NCI-H187 treated with DMSO at 0.1 percent for 48 hours (cell line): ENCODE measurements at places on chromosomes 4 and X.

GRCh38 chr4:101221294-101221693 lies 126.0 kb downstream of the PPP3CA start:
- DNase-seq: no peak

GRCh38 chr4:76764251-76764650 lies 133.7 kb downstream of the SOWAHB start:
- no peak for DNase-seq

DNA sequence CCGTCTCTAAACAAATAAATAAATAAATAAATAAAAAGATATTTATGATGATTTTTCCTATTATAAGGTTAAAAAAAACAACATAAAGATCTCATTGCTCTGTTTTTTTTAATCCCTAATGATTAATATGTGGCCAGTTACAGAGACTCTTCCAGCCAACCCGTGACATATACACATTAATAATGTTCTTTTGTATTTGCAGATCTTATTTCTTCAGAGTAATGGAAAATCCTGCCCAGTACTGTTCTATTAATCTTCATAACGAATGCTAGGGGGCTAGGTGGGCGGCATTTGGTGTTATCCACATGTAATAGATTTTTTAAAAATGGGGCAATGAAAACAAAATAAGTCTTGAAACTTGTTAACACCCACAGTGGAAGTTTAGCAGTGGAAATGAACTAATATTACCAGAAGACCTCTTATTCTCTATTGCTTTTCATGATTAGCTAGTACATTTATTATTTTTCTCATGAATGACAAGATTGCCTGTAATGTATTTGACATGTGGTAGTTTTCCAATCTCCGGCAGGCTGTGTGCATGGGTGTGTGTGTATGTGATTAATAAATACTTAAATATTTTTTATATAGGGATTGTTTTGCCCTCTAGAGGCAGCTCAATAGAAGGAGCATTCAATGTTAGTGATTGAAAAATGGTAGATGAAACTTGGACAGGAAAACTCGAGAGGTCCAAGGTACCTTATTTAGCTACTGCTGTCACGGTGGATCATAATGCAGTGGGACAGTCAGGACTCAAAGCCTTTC lies 457.4 kb downstream of the IL1RAPL1 start:
- DNase-seq: no peak

GRCh38 chrX:39726771-39727170 lies 371.0 kb downstream of the BCOR start:
- DNase-seq: no peak

DNA sequence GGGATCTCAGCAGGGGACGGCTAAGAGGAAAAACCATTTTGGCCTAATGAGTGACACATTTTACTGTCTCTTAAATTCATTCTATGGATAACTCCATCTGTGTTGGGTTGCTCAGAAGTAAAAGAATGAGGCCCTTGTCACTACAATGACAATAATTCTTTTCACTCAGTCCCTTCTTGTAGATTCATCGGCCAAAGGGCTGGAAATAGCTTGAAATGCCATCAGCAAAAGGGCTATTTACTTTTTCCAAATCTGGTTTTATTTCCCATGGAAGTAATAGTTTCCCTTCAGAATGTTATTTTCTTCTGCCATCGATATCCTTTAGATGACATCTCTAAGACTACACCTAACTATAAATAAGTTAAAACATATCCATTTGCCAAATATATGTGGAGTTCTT lies 7.4 kb downstream of the MEPE start:
- no peak for DNase-seq

- DNase-seq: no peak
Observed at GRCh38 chrX:45775468-45775867, 574.8 kb upstream of the DIPK2B start.

DNA sequence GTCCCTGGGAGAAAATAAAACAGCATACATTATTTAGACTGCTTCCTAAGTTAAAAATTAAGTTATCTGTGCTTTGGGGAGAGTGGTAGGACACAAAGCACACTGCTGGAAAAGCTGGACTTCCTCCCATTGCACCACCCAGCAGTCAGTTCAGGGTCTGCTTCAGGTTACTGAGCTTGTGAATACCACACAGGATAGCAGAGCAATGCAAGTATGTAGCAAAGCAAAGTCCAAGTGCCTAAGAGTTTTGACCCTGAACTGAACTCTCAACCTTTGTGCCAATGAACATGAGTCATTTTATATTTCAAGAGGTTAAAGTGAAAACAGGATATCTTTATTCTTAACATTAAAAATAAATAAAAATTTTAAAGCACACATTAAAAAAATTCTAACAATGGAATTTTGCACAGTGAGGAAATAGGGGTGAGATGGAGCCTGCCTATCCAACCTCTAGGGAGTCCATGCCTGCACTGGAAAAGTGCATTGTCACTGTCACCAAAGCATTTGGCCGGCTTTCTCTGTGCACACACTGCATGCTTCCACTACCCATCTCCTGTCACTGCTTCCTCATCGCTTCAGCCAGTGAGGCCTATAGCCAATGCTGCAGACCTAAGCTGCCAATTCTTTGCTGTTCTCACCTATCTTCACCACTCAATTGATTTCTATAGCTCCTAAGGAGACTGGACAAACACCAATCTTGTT lies 50.9 kb downstream of the ABCG2 start:
- no peak for DNase-seq

GRCh38 chr4:88522702-88523324 lies 763 bp downstream of the PYURF start:
- no peak for DNase-seq

DNA sequence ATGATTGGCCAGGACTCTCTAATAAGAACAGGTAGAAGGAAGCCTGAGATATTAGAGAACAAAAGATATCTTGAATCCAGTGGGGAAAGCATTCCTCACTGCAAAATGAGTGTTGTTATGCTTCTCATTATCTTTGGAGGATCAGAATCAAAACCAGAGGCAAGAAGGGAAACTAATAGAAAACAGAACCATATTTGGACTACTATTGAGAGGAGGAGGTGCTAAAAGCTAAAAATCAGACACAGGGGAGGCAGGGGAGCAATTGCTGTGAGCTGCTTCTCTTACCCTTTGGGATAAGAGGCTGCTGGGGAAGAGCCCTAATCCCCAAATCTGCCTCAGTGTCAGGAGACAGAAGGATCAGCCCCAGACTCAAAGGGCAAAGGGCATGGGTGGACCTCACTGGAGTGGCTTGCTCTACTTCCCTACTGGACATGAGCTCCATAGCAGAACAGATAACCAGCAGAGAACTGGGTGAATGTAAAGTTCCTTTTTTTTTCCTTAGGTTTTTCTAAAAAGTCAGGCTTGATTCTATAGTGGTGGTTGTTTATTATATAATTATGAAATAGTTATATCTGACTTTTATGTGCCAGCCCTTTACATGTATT lies 60.1 kb downstream of the SEPTIN11 start:
- no peak for DNase-seq

DNA sequence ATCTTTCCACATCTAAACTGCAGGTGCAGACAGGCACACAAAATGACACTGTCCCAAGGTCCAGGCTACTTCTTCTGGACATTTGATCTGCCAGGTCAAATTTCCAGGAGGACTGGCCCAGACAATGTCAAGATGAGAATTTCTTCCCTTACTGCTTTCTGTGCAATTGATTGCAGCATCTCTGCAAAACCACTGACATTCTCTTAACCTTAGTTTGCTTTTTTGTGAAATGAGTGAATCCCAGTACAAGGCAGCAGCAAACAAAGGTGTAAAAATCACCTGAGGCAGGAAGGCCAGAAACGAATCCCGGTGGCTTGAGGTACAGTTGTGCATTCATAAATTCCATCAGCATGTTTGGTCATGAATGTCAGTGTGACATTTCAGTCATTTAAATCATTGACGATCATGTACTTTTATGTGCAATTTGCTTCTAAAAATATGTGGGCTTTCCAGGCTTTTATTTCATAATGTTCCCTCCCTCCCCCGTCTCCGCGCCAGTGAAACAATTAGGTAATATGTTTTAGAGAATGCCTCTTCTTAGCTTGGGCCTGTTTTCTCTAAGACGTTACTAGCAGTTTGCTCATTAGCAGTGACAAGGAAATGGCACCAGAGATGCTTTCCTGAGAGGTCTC lies 39.1 kb downstream of the NHS start:
- no peak for DNase-seq

GRCh38 chrX:12052109-12052508 lies 86.2 kb upstream of the FRMPD4 start:
- no peak for DNase-seq

GRCh38 chr4:42396752-42397634 lies at the start of gene SHISA3:
SHISA3 (plus strand) TSS chr4:42397488; CDS start chr4:42398057, 569 bp downstream.
- no peak for DNase-seq

DNA sequence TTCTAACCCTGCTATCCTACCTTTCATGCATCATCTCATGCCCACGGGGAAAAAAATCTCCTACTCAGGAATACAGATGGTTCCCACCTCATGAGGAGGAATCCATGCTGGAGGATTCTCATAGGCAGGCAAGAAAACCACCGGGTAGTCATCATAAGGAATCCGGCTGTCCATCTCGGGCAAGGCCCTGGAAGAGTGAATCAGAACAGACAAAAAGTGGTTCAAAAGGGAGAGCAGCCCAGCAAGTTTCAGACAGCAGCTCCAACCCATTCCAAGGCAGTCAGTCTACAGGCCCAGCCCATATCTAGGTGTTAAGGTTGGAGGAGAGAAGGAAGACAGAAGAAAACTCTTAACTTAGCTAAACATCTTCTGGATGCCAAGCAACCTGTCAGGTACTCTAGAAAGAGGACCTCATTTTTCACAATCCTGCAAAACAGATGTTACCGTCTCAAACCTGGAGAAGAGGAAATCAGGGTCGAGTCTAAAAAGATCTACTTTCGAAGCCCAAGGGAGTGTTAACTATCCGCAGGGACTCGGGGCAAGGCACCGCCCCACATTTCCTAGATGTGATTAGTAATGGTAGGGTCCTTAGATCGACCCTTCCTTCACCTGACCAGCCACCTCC lies 447 bp downstream of the PDZD11 start:
- DNase-seq: no peak

DNA sequence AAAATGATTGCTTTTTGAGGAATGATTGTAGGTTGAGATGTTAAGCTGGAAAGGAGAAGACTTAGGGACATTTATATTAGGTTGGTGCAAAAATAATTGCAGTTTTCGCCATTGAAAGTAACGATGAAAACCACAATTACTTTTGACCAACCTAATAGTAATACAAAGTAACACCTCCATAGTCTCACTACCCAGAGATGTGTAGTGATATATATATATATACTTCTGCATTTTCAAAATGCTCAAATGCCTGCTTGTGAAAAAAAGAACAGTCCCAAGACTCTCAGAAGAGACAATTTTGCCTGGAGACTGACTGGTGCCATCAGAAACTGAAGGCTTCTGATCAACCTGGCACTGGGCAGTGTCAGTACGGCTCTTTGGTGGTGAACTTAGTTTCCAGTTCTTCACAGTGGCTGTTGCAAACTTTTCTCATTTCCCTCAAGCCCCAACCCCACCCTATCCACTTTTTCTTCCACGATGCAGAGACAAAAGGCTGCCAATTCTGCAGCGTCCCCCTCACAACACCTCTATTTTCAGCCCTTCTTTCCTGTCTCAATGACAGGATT lies 35.1 kb upstream of the TAPT1 start:
- no peak for DNase-seq

- DNase-seq: no peak
Observed at GRCh38 chr4:173214231-173214630, 45.6 kb downstream of the GALNT7 start.

DNA sequence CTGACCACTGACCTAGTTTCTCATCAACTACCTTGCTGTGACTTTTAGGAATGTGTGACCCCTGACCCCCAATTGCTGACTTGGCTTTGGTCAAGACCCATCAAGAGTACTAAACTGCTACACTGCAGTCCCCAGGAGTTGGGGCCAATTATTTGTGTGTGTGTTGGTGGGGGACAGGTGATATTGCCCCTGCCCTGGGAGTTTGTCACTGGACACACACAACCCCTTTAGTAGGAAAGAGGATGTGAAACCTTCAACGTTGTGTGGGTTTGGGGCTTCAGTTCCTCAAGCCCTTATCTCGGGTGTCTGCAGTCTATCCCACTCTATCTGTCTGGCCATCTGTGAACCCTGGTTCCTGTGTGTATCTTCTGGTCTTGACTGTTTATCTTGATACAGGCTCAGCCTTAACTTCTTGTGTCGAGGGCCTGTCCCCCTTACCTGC lies 6.5 kb downstream of the SASH3 start:
- no peak for DNase-seq

GRCh38 chr4:5128569-5128968 lies 77.3 kb downstream of the STK32B start:
- no peak for DNase-seq

DNA sequence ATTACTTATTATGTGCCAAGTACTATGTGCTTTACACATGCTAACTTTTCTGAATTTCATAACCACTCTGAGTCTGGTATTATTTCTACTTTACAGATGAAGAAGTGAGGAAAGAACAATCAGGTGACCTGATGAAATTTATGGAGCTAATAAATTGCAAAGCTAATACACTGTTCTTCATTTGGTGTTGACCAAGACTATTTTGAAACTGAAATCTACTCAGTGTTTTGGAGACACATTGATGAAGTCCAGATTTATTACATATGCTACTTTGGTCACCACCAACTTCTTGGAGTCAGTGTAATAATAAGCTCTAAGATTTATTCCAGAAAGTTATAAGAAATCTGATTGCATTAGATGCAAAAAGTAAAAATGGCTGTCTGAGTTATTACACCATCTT lies 637.9 kb downstream of the FAT4 start:
- no peak for DNase-seq

GRCh38 chrX:16267431-16267830 lies 100.2 kb downstream of the MAGEB17 start:
- no peak for DNase-seq

DNA sequence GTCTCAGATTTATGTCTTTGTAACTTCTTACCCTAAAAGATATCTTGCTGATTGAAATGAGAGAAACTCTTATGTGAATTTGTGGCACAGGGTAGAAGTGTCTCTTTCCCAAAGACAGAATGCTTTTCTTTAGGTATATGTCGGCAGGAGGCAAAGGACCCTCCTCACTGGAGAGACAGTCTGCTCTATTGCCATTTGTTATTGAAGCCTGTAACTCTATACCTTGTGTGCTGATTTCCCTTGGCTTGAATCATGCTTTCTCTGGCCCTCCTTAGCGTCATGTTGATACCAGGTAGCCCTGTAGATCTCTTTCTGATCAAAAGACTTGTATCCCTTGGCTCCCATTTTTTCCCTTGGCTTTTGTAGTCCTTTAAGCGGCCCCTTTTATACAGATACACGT lies 284.3 kb downstream of the CXXC4 start:
- DNase-seq: no peak

DNA sequence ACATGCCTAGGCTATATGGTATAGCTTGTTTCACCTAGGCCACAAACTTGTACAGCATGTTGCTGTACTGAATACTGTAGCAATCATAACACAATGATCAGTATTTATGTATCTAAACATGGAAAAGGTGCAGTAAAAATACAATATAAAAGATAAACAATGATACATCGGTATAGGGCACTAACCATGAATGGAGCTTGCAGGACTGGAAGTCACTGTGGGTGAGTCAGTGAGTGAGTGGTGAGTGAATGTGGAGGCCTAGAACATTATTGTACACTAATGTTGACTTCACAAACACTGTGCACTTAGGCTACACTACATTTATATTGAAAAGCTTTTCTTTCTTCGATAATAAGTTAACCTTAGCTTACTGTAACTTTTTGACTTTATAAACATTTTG lies 45.6 kb upstream of the ANK2 start:
- DNase-seq: no peak
